ENCODE measurements at places on chromosomes 5 and 9.

DNA sequence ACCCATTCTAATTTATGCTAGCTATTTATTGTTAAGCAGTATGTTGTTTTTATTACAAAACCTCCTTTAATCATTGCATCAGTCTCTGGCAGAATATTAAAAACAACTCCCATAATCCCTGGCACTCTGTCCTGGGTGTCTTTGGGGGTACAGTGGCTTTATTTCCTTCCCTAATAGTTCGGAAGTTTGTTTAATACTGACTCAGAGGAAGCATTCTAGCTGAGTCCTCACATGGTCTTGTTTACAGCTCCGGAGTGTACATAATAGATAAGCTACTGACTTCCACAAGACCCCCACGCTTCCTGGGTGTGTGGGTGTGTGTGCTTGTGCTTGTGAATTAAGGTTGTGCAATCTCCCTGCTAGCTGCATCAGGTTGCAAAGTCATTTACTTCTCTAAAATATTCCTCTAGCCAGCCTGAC is 149.8 kb upstream of the CDKN2B start:
- peak; percentile 47 for DNase-seq

DNA sequence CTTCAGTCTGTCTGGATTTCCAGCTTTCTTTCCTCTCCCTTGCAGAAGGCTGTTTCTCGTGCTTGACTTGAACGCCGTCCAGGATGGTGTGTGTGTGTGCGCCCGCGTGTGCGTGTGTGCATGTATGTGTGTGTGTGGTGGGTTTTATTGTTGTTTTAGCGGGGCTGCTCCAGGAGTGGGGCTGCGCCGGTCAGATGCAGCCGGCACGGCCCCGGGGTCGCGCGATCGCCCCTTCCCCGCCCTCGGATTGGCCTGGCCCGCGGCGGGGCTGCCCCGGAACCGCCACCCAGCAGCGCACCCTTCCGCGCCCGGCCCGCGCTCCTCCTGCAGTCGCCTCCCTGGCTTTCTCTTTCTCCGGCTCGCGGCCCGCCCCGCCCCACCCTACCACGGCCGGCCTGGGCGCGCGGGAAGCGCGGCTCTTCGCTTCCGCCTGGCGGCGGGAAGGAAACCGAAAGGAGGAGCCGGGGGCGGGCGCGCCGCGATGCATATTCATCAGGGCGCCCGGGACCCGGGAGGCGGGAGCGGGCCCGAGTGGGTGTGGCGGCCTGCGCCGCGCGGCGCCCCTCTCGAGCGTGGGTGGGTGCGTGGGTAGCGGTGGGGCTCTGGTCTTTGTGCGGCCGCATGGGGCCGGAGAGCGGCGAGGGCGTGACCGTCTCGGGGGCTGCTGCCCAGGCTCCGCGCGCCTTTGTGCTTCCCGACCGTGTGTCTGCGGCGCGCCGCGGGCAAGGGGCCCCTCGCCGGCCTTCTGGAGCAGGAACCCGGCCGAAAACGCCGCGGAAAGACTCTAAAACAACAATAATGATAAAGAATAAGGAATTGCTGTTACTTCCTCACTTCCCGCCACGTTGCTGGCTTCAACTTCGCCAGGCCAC is 8.5 kb upstream of the NFIB start:
- peak; percentile 87 for DNase-seq

GRCh38 chr9:111411266-111411665 is 72.9 kb downstream of the ECPAS start:
- DNase-seq: no peak

DNA sequence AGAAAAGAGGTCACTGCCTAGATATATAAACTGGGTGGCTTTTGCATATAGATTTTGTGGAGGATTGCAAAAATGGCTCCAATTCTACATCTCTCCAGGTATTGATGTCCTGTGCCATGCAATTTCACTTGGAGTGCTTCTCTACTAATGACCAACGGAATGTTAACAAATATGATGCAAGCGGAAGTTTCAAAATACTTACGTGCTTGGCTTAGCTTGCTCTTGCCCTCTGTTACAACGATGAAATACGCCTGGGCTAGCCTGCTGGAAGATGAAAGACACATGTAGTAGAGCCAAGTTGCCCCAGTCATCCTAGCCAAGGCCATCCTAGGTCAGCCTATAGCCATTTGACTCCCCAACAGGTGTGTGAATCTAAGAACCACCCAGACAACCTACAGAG is 3.6 kb upstream of the POC5 start:
- no peak for DNase-seq

DNA sequence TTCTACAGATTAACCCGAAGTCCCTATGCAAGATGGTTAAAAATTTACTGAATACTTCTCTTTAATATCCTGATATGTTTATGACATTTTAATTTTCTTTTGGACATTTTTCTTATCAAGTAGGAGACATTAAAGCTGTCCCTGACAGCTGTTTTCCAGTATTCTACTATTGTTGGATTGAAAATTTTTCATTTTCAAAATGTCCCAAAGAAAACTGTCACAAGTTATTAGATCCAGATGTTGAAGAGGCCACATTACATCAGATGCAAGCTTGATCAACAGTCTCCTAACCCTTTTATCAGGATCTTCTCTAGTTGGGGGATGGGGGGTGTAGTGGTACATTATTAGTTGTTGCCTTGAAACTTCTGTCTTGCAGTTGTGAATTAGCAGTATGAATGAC is 1402.7 kb upstream of the DMAC1 start:
- no peak for DNase-seq

DNA sequence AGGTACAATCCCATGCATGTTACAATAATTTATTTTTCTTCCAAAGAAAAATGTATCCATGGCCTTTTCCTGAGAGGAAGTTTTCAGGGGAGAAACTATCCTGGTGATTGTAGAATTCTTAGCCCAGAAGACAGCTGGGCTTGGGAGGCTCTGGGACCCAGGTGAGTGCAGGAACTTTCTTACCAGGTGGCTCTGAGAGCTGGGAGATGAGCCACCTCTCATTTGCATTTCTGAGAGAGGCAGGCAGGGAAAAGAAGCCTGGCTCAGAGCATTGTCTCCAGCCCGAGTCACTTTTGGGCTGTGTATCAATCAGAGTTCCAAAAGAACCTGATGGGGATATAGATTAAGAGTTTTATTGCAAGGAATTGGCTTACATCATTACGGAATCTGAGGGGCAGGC is 52.7 kb downstream of the ALG2 start:
- no peak for DNase-seq

- no peak for DNase-seq
Measured at GRCh38 chr9:37911271-37911681, 7.3 kb upstream of the SLC25A51 start.

DNA sequence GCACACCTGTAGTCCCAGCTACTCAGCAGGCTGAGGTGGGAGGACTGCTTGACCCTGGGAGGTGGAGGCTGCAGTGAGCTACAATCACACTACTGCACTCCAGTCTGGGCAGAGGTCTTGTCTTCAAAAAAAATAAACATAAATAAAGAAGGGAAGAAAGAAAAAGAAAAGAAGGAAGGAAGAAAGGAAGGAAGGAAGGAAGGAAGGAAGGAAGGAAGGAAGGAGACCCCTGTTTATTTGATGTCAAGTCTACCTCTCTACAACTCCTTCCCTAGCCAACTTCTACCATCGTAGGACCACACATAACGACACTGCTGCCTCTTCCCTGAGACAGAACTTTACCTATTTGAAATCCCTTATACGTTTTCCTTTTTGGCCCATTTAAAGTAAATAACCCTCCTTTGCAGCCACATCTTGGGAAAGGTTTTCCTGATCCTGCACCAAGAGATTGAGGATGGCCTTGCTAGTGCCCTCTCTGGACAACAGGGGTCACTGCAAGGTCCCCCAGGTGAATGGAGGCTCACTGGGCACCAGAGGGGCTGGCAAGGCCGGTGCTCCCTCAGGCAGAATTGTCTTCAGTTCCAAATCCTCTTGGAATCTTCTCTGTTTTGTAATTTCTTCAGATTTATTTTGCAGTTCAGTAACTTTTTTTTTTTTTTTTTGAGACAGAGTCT is 10.5 kb downstream of the RPS14 start:
- peak; percentile 63 for DNase-seq

GRCh38 chr9:136239983-136240330 is 5.7 kb downstream of the QSOX2 start:
- no peak for DNase-seq
